Stimulated activated CD8-positive, alpha-beta memory T cell treated with anti-CD3 and anti-CD28 coated beads, Interleukin-4, amount 100 ng/mL, for 1 hour (primary cell): ENCODE measurements at places on chromosomes 16 and 17.

DNA sequence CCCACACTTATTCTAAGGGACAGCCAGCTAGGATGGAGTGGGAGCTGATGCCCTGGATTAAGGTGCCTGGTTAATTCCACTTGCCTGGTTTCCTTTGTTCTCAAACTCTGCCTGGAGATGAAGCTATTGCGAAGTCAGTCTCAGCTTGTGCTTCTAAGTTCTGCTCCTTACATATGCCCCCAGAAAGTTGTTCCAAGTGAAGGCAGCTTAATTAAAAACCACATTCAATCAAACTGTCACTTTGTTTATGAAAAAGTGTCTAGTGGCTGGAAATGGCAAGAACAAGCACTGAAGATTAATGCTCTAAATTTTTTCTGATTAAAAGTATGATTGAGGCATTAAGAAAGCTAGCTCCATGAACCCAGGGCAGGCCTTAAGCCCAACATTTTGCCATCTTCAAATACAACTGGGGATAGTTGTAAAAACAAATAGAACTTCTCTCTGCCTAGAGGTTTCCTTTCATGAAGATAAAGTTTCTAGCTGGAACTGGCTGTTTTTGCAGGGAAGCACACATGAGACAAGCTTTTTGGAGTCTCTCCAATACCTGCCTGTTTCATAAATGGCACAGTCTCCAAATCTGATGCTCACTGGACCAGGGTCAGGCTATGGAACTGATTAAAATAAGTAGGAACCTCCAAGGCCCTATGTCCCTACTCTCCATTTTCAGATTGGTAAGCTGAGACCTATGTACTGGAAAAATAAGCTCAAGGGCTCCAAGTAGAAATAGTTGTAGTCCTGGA, 100.9 kb downstream of the GRIN2A start:
- DNase-seq = no peak

- no peak for DNase-seq
Observed at GRCh38 chr17:55416000-55416399, 5.6 kb downstream of the MMD start.

- no peak for DNase-seq
Observed at GRCh38 chr17:10421900-10422542, at the start of gene MYH8. Gene MYH8, minus strand, starts transcription at chr17:10421950. Its CDS starts 1,723 bp downstream, at chr17:10420227.

- no peak for DNase-seq
Observed at GRCh38 chr17:79933863-79934652, 94.8 kb upstream of the CBX4 start.

GRCh38 chr17:68298601-68299000, 7.3 kb downstream of the ARSG start:
- no peak for DNase-seq
